ENCODE measurements at places on chromosomes 7 and 10.

DNA sequence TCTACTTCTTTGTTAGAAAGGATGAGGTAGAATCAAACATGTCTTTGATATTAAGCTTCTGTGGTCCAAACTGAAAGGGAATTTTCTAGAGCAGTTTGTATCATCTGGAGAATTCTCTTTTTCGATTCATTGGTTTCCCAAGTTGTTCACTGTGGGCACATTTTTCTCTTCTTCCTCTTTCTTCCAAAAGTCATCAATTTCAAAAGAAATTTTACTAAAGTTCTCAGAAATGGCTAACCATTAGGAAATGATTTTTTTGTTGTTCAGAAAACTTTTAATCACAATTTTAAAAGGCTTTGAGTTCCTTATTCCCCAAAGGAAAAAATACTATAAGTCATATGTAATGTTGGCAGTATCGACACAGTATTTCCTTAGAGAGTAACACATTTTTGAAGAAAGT, 28.3 kb upstream of the CCDC6 start:
- no peak for DNase-seq

GRCh38 chr7:23759671-23760391, 49.8 kb downstream of the STK31 start:
- DNase-seq = no peak

DNA sequence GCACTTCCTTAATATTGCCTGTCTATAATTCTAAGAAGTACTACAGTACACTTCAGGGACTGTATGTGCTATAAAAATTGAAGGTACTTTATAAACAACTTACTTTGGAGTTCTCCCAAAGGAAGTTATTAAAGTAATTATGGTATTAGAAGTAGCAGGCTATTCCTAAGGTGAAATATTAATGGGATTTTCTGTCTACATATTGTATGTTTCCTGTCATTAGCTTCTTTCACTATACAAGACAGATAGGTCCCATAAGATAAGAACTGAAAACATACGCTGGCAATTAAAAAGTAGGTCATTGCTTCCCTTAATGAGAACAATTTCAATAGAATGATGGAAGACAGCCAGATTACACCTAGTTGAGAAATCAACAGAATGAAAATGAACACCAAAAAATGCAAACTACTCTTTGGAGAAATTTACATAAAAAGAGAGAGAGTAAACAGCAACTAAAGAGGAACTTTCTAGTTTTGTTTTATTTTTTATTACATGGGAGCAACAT, 147.0 kb downstream of the HBP1 start:
- DNase-seq = no peak

- DNase-seq = no peak
Observed at GRCh38 chr7:79673421-79673820, 220.0 kb upstream of the MAGI2 start.

GRCh38 chr10:17169803-17170202, 31.7 kb downstream of the TRDMT1 start:
- DNase-seq = no peak

DNA sequence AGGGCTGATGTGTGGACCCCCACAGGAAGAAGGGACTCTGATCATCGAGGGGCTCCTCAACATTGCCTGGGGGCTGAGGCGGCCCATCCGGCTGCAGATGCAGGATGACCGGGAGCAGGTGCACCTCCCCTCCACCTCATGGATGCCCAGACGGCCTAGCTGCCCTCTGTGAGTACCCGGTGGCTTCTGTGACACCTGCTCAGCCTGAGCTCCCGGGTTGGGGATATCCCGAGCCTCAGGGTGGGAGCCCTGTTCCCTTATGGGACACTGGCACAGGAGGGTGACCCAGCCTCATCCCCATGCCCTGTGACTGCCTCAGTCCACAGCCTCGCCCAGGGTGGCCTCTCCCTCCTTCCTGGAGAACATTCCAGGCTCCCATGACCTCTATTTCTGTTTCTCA, 3.9 kb upstream of the DEPP1 start:
- DNase-seq = no peak

DNA sequence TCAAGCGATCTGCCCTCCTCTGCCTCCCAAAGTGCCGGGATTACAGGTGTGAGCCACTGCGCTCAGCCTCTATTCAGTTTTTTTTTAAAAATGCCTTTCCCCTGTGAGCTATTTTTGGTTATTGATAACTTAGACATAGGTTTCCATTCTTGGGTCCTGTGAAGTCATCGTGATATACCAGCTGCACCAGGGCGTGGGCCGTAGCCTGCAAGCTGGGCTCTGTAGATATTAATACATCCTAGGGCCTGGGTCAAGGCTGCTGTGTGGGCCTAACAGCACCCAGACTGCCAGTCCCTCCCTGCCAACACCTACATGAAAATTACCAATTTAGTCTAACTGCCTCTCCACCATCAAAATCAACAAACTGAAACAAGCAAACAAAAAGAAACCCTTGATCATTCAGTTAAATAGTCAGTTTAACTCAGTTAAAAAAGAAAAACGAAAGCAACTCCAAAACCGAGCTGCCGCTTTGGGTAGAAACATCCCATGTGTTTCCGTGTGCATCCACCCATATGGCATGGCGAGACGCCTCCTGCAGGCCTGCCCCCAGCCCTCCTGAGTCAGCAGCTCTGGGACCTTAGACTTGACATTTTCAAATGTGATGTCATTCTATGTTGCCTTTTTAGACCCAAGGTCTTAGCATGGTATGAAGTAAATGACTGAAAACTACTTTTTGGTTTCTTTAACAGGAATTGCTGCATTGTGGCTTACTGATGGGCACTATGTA, 330.2 kb downstream of the GLRX3 start:
- no peak for DNase-seq
